NCI-H1694 treated with DMSO at 0.1 percent for 48 hours (cell line): ENCODE measurements at places on chromosomes 6 and 20.

- no peak for DNase-seq
These were observed 5.6 kb upstream of the TFB1M start for GRCh38 chr6:155319902-155320301.

DNA sequence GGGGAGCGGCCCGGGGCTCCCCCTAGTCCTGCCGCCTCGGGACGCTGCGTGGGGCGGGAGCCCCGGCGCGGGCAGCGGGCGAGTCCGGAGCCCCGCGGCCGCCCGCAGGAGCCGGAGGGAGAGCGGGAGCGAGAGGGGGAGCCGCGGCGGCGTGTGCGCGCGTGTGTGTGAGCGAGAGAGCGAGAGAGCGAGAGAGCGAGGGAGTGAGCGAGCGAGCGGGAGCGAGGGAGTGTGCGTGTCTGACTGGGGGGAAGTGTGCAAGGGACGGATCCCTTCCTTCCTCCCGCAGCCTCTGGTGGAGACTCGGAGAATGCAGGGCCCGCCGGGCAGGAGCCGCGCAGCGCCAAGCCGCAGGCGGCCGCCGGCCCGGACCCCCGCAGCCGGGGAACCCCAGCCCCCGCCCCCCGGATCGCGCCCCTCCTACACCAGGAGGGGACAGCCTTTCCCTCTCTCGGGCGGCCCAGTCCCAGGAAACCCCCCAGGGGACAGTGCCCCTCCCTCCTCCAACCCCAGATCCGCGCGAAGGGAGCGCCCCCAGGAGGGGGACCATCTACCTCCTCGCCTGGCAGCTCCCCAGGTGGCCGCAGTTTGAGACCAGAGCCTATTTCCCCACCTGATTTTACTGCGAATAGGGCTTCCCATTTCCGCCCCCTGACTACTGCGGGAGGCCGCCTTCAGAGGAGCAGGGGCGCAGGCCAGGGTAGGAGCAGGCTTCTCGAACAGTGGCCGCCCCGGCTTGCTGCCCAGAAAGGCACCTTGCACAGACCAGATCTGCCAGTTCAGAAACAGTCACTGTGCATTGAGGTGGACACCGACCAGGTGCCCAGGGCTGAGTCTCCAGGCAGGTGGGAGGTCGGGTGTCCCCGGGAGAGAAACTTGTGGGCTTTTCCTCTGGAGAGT, at the start of gene CDH22:
Gene CDH22, minus strand, starts transcription at position 241 of the 900 bp plus-strand sequence. CDS start 57,204 bp downstream, outside the sequence.
- DNase-seq: peak; percentile 54

DNA sequence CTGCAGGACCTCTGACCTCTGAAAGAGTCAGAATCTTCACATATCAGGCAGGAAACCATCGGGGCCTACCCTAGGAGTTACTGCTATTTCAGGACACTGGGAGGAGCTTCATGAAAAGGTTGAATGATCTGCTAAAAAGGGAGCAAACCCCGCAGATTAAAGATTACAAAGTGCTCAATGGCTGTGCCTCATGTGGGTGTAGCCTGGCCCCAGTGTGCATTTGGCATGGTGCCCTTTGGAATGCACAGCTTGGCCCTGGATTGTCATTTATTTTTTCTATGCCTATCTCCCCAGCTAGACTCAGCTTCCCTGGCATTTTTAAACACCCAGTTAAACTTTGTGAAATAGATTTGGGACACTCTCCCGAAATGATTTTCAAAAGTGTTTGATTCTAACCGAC, 368.5 kb upstream of the SPTLC3 start:
- no peak for DNase-seq

DNA sequence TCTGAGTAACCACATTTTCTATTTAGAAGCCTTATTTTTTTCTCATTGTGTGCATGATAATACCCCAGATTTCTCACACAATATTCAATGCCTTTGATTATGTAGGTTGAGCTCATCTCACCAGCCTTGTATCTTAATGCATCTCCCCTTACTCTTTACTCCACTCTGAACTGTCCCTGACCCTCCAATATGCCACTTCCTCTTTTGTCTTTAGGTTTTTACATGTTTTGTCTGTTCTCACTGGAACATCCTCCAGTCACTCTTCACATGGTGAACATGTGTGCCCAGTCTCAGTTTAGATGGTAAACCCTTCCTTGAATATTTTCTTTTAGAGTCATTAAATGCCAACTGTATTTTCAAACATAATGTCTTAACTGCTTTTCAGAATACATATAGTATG, 392.9 kb upstream of the IMPG1 start:
- DNase-seq: no peak

DNA sequence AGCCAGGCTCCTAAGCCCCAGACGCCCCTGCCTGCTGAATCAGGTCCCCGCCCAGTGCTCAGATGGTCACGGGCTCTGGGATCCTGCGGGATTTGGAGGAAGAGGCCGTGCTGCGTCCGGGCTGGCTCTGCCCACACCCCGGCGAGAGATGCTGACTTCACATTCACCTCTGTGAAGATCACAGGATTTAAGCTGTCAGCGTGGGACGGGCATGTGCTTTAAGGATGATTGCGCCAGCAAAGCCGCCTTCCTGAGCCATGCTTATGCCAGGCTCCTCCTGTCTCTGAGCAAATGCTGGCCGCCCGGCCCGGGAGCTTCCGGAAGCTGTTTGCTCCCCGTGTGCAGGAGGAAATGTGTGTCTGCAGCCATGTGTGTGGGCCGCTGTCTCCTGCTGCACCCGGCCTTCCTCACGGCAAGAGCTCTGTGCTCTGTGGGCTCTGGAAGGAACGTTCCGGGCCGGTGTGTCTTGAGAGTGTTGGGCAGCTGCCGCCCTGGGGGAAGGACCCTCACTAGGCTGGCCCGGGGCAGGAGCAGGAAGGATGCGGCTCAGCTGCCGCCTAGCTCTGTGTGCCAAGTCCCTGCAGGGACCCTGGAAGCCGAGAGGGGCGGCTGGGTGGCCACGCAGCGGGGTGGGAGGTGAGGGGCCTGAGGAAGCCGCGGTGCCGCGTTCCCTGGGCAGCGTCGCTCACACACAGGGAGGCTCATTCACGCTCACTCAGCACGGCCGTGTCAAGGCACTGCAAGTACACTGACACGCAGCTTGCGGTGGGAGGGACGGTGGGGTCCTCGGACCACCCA, 19.0 kb upstream of the BHLHE23 start:
- no peak for DNase-seq

DNA sequence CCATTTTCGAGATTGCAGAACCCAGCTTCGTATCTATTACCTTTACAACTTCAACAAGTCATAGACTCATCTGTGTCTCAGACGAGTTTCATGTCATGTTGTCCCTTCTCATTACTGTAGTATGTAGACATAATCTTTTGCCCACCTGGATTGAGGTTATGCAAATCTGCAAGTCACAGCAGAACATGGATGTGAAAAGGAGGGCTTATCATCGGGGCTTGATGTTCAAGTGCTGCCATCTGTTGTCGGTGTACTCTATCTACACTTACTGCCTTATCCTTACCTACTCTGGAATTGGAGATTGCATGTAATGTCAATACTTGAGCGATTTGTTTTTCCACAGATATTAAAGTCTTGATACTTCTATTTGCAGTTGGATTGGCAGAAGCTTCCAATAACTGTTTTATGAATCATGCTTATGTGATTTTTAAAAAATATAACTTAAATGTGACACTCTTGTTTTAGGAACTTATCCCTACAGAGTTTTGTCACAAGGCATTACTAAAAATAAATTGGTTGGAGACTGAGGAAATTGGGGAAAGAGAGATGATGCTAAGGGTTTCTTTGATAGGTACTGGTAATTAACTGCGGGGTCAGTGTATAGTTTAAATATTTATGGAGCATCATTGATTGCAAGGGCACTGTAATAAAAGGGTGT, 3.0 kb upstream of the GOPC start:
- peak; percentile 71 for DNase-seq

GRCh38 chr6:4606016-4606415, 170.2 kb upstream of the CDYL start:
- DNase-seq: no peak

DNA sequence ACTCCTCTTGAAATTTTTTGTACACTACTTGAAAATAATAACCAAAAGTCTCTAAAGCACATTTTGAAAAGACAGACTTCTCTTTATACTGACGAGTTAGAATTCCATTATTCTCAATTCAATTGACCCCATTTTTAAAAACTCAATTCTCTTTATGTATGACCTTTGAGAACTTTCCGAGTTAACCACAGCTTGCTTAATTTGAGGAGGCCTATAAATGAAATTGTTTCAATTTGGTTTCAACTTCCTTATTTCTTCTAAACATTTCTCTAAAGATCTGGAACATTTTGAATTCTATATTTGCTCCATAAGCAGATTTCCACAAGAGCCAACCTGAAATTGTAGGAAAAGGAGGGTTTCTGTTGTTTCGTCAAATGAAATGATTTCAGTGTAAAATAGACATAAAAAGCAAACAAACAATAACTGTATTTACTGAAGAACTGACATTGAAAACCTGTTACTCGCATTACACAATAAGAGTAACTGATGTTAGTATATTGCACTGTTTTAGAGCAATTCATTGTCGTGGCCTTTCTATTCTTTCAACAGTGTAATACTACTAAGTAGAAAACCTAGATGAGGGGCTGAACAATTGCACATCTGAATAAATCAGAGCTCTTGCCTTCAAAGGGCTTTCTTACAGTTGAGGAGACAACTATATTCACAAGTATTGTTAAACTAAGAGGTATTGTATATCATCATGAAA, 223.6 kb downstream of the HIVEP2 start:
- DNase-seq: no peak

DNA sequence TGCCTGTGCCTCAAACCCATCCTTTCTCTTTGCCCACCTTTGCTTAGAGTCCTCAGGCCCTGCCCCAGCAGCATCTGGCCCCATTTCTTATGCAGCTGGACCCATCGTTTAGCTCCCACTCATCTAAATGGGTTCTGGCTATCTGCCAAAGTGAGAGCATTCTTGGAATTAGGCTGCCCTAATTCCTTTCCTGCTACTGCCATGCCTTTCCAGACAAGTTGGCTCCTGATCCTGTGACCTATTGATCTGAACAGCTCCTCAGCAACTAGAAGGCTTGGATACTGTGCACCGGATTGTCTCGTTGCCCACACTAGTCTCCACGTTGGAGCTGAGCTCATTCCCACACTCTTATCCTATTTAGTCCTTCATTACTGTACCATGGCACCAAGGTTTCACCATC, 22.9 kb downstream of the DZANK1 start:
- peak; percentile 0 for DNase-seq

GRCh38 chr6:52741872-52742271, 21.4 kb downstream of the GSTA2 start:
- no peak for DNase-seq

- no peak for DNase-seq
These were observed 259.6 kb downstream of the FOXC1 start for GRCh38 chr6:1869308-1869707.

DNA sequence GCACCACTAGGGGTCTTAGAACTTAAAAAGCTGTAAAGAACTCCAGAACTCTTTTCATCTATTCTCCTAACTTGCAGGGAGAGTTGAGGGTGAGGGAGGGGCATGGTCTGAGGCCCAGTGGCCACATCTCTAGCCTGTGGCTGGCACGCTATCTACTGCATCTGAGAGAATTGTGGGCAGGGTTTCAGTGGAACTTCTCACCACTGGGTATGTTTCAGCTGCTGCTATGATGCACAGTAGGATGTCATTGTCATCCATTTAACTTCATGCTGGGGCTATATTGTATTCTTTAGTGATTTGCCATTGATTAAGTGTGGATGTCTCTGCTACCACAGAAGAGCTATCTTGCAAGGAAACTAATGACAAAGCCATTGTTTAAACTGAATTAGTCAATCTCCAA, 4.5 kb downstream of the TMEM14A start:
- no peak for DNase-seq

- no peak for DNase-seq
These were observed 7.2 kb upstream of the FAM50B start for GRCh38 chr6:3841711-3842565.

- DNase-seq: no peak
These were observed 10.8 kb downstream of the HECA start for GRCh38 chr6:139145661-139146060.

GRCh38 chr6:136790411-136791295, 1.6 kb downstream of the MAP3K5 start:
- DNase-seq: no peak

- DNase-seq: peak; percentile 68
These were observed at the start of the genes HSPA1A and HSPA1L for GRCh38 chr6:31815025-31815838. Gene HSPA1A (plus strand): TSS chr6:31815543. CDS start chr6:31815757, 214 bp downstream. Gene HSPA1L (minus strand): TSS chr6:31815283. CDS start chr6:31811972, 3,311 bp downstream.

DNA sequence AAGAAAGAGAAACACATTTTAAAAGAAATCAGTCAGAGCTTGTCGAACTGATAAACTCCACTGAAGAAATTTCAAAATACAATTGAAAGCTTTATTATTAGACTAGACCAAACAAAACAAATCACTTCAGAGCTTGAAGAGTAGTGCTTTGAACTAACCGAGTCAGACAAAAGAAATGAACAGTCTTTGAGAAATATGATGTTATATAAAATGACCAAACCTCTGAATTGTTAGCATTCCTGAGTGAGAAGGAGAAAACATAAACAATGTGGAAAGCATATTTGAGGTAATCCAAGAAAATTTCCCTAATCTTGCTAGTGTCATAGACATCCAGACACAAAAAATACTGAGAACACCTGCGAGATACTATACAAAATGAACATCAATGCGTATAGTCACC, 13.2 kb upstream of the CST4 start:
- no peak for DNase-seq

DNA sequence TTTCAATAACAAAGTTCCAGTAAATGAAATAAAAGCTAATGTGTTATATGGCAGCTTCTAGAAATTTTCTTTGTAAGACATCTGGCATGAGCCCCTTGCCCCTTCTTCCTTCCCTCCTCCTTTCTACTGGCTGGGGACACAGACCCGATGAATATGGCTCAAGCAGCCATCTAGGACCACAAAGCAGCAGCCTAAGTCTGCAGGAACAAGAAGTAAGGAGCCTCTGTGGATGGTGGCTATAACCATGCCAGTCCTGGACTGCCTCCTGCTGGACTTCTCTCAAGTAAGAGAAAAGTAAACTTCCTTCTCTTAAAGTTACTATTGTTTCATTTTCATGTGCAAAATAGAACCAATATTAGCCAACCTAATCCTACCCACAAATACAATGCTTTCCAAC, 114.9 kb upstream of the DST start:
- DNase-seq: no peak

DNA sequence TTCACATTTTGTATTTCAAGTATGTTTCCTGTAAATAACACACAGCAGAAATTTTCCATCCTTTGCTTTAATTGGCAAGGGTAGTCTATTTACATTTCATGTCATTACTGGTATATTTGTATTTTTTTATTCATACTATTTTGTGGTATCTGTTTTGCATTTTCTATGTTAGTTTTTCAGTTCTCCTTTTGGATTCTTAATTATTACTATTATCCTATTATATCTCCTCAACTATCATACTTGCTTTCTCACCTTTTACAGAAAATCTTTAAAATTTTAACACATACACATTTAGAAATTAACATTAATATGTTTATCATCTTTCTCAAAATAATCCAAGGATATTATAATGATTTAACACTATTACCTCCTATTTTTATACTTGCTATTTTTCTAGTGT, 918.3 kb upstream of the MAP3K7 start:
- no peak for DNase-seq

- no peak for DNase-seq
These were observed 2.0 kb downstream of the SEMG2 start for GRCh38 chr20:45223136-45223535.
